ENCODE measurements at places on chromosomes 2 and 18.

DNA sequence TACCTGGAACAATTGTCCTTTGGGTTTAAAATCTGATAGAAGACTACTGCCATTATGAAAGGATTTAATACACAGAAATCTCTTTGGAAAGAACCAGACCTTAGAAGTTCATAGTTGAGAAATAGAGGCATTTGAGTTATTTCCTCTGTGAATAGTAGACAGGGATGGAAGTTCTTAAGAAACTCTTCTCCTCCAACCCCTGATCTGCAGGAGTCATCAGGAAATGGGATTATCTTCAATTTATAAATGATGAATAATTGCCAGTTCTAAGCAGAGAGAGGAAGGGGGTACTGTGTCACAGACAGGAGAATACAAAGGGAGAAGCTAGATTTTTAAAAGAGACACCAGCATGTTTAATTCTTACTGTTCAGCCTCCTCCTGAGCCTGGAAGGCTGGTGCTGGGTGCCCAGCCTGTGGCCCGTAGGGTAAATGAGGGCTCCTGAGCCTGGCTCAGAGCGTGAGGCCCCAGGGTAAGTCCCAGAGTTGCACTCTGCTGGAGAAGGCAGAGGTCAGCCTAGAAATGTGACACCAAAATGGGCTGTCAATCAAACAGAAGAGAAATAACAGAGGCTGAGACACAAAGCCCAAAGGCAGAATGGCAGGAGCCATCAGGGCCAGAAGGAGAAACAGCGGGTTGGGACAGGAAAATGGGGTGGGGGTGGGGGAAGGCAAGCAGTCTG is 58.2 kb upstream of the PKDCC start:
- no peak overlapping the region for H3K4me3 ChIP-seq
- DNase-seq = peak; percentile 72
- no peaks in the 10 kb centered on the region for H3K36me3 ChIP-seq
- no peak overlapping the region for H3K27ac ChIP-seq
- H3K4me1 ChIP-seq = peaks cover 24% of the 10 kb centered on the region
- no peaks in the 10 kb centered on the region for H3K27me3 ChIP-seq

DNA sequence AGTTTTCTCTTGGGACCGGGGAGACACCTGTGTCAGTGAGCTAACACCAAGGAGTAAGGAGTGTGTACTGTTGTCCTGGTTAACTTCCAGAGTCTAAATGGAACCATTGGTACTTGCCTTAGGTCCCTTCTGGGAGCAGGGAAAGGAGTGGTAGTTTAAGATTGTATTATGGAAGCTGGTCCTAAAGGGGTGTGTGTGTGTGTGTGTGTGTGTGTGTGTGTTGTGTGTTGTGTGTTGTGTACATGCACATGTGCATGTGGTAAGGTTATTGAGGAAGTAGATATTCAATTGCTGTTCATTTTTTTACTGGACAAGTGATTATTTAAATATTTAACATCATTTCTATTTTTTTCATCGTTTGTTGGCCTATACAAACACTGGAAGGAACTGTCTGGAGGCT is 1.4 kb downstream of the APLF start:
- no peak for DNase-seq
- H3K4me3 ChIP-seq = peak overlapping the region; percentile 76
- H3K27ac ChIP-seq = no peak overlapping the region
- peaks cover 17% of the 10 kb centered on the region for H3K4me1 ChIP-seq
- H3K27me3 ChIP-seq = no peaks in the 10 kb centered on the region

DNA sequence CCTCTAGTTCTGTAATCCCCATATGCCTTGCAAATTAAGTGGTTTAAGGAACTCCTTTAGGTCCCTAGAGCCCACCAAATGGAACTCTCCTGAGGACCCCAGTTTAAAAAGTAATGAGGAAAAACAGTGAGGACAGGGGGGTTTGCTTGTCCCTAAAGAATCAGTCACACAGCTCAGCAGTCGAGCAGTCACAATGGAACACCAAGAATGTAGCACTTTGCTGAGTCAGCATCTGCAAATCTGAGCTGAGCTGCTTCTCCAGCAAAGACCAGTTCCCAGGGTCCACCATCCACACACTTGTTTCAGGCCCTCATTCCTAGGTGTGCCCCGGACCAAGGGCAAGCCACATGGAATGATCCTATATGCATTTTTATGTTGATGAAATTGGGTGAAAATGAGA is 46.2 kb upstream of the NEDD4L start:
- no peaks in the 10 kb centered on the region for H3K36me3 ChIP-seq
- no peaks in the 10 kb centered on the region for H3K4me1 ChIP-seq
- H3K27ac ChIP-seq = no peak overlapping the region
- no peak overlapping the region for H3K4me3 ChIP-seq
- H3K27me3 ChIP-seq = no peaks in the 10 kb centered on the region
- no peak for DNase-seq

DNA sequence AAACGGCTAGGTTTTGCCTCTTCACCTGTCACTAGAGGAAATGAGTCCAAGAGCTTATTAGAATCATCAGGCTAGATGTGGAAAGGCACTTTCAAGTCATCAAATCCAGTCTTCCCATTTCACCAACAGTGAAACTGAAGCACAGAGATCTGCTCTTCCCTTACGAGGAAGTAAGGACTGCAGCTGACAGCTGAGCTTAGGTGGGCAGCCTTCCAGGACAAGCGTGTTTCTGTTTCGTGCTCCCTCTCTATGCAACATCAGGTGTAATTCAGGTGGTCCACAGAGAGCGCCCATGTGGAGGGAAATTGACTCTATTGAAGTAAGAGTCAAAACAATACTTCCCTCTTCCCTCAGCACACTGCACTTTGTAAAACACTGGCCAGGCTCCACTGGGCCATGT is 5.5 kb downstream of the CYRIA start:
- DNase-seq = no peak
- H3K27ac ChIP-seq = no peak overlapping the region
- H3K36me3 ChIP-seq = no peaks in the 10 kb centered on the region

DNA sequence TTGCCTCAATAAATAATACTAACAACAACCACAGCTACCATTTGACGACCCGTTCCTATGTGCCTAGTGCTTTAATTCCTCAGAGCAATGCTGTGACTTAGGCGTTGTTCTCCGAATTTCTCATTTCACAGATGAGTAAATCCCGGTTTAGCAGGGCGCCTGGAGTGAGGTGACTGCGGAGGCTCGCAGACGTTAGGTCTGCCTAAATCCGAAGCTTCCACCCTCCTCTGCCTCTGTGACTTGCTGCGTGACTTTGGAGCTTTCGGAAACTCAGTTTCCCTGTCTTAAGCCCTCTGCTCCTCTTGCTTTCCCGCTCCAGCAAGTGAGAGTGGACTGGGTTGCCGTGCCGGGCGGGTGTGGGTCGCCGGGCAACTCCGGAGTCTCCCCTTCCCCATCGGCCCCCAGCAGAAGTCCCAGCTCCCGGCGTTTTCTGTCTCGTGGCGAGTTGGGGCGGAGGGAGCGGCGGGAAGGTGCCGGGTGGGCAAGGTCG is 711 bp upstream of the ATOH8 start:
- no peak overlapping the region for H3K4me3 ChIP-seq
- no peak overlapping the region for H3K27ac ChIP-seq
- H3K4me1 ChIP-seq = no peaks in the 10 kb centered on the region
- H3K27me3 ChIP-seq = peaks cover 71% of the 10 kb centered on the region

GRCh38 chr2:171166328-171166983 is 5.8 kb upstream of the TLK1 start:
- no peaks in the 10 kb centered on the region for H3K36me3 ChIP-seq
- DNase-seq = no peak
- no peaks in the 10 kb centered on the region for H3K27me3 ChIP-seq

GRCh38 chr2:55763721-55764120 is 70.1 kb upstream of the PNPT1 start:
- H3K27ac ChIP-seq = no peak overlapping the region
- no peaks in the 10 kb centered on the region for H3K4me1 ChIP-seq
- H3K27me3 ChIP-seq = no peaks in the 10 kb centered on the region
- no peak overlapping the region for H3K4me3 ChIP-seq

DNA sequence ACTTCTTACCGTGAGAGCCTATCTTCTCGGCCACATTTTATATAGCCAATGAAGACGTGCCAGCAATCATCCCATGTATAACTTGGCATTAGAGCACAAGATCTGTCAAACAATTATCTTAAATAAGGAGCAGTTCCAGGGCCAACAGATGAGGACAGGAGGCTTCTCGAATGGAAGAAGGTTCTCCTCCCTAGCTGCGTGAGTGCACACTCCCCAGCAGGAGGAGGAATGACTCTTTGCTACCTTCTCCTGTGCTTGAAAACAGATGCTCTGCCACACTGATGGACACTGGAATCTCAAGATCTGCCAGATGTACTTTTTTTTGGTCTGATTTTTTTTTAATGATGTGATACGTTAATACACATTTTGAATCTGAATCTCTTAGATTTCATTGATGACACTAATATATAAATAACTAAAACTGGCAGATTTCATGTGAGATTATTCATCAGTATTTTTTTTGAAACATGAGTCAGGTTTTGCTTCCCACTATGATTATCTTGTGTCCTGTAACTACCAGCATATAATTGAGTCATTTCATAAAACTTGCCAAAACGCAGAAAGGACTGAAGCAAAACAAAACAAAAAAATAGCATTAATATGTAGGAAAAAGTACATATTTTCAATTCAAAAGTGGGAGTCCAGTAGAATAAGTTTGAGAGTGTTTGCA is 626 bp upstream of the VIT start:
- H3K4me1 ChIP-seq = peaks cover 3% of the 10 kb centered on the region
- no peak overlapping the region for H3K27ac ChIP-seq
- no peaks in the 10 kb centered on the region for H3K36me3 ChIP-seq
- H3K27me3 ChIP-seq = no peaks in the 10 kb centered on the region

- no peaks in the 10 kb centered on the region for H3K27me3 ChIP-seq
- no peak for DNase-seq
- H3K36me3 ChIP-seq = no peaks in the 10 kb centered on the region
- H3K4me1 ChIP-seq = peaks cover 11% of the 10 kb centered on the region
These were observed 156.7 kb downstream of the GALNT14 start for GRCh38 chr2:30981510-30981909.

GRCh38 chr2:199627417-199627816 is 169.7 kb upstream of the SATB2 start:
- no peak overlapping the region for H3K4me3 ChIP-seq
- H3K27me3 ChIP-seq = no peaks in the 10 kb centered on the region
- no peak overlapping the region for H3K27ac ChIP-seq
- no peaks in the 10 kb centered on the region for H3K36me3 ChIP-seq
- H3K4me1 ChIP-seq = no peaks in the 10 kb centered on the region

DNA sequence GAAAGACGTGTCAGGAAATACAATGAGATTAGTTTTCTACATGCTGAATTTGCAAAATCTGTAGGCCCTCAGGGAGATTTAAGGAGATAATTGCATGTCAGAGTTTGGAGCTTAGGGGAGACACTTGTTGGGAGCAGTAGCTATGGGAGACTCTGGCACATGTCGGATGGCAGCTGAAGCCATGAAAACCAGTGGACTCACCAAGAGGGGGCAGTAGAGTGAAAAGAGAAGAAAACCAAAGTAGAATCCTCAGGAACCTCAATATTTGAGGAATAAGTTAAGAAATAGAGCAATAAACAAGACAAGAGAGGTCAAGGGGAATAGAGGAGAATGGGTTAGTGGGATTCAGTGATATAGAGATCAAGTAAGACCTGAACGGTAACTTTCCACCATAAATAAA is 24.8 kb downstream of the RUFY4 start:
- H3K4me3 ChIP-seq = no peak overlapping the region
- no peak for DNase-seq
- no peak overlapping the region for H3K27ac ChIP-seq
- H3K36me3 ChIP-seq = no peaks in the 10 kb centered on the region

DNA sequence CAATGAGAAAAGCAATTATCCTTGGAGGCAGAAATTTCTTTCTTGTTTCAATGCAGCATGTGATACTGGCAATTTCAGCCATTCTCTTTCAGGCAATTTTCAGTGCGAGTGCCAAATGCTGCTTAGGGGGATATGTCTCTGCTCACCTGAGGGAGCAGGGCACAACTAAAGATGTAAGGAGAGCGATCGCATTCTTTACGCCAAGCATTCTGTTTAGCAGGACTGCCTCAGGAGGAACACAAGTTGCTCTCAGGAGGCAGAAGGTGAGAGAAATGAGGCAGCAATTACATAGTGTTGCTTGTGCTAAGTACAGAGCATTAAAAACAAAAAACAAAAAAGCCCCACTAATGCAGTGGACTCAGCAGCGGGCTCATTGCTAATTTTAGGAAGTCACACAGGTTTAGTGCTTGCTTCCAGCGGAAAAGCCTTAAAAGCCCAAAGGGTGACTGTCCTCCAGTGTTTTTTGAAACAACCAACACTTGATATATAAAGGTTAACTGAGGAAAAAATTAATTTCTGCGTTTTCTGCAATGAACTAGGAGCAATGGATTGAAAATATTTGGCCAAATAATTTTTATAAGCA is 116.9 kb downstream of the METTL8 start:
- H3K27ac ChIP-seq = no peak overlapping the region
- no peak for DNase-seq
- H3K4me1 ChIP-seq = peaks cover 8% of the 10 kb centered on the region

DNA sequence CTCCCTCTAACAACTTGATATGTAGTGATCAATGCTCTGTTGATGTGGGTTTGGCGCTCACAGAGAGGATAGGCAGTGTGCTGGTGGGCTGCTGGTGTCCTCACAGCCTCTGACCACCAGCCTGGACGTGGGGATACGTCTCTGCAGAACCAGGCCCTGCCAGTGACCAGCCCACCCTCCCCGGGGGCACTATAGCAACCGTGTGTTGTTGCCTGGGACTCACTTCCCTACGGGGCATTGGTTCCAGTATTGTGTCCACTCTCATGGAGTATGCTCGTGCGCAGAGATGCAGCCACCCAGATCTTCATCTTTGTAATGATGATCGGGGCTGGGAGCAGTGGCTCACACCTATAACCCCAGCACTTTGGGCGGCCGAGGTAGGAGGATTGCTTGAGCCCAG is 180.1 kb downstream of the LDLRAD4 start:
- H3K27me3 ChIP-seq = peaks cover 77% of the 10 kb centered on the region
- H3K27ac ChIP-seq = no peak overlapping the region

GRCh38 chr2:16314691-16315457 is 350.8 kb downstream of the CYRIA start:
- H3K27ac ChIP-seq = no peak overlapping the region
- peaks cover 32% of the 10 kb centered on the region for H3K27me3 ChIP-seq
- no peak for DNase-seq
- H3K4me3 ChIP-seq = no peak overlapping the region
- no peaks in the 10 kb centered on the region for H3K36me3 ChIP-seq

DNA sequence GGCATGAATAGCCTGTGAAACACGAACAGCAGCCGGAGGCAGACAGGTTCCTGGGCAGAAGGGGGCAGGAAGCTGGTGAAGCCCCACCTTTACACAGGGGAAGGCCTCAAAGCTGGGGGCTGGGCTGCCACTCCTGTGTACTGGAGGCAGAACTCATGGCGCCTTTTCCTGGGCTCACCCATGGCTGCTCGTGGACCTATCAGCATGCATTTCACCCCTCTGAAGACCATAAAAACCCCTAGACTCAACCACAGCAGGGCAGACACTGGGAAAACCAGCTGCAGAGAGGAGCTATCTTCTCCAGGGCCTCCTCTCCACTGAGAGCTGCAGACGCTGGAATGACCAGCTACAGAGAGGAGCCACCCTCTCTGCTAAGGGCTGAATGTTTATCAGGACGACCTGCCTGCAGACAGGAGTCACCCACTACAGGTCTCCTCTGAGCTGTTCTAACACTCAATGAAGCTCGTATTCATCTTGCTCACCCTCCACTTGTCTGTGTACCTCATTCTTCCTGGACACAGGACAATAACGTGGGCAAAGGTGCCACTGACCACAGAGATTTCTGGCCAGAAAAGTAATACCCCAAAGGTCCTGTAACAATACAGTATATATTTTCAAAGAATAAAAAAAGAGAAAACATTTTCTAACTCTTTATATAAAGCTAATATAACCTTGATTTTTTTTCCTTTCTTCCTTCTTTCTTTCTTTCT is 18.9 kb upstream of the CCDC88A start:
- H3K4me1 ChIP-seq = no peaks in the 10 kb centered on the region
- no peaks in the 10 kb centered on the region for H3K27me3 ChIP-seq
- H3K4me3 ChIP-seq = no peak overlapping the region
- no peaks in the 10 kb centered on the region for H3K36me3 ChIP-seq
- no peak for DNase-seq
- H3K27ac ChIP-seq = no peak overlapping the region

Data from PC-9 (cell line).